ENCODE measurements at places on chromosomes 6 and 20.

- DNase-seq: no peak
These were observed 28.8 kb downstream of the SNAP25 start for GRCh38 chr20:10247440-10247839.

GRCh38 chr6:157194643-157195042, 128.7 kb downstream of the TMEM242 start:
- DNase-seq: no peak

DNA sequence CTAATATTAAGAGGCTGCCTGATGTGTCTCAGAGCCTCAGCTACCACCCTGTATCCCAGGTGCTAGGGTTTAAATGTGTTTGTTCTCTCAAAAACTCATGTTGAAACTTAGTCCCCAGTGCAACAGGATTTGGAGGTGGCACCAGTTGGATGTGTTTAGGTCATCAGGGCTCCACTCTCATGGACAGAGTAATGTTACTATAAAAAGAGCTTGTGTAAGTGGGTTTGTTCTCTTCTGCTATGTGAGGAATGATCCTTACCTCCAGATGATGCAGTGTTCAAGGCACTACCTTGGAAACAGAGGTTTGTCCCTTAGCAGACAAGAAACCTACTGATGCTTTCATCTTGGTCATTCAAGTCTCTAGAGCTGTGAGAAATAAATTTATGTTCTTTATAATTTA, 164.9 kb upstream of the EPHA7 start:
- DNase-seq: no peak

DNA sequence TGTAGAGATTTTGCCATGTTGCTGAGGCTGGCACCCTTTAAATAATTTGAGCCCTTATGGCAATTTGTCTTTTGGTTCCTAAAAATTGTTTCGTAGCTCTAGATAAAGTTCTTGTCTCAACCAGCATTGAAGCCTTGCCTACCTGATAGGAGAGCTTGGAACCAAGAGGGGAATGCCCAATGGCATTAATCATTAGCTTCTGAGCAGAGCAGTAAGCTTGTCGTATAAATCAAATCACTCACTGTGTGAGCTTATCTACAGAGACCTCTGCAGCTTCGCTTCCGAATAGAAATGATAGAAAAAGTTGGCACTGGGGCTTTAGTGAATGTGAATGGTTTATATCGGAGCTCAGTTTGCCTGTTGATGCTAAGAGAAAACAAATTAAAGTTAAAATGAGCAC, 10.7 kb downstream of the ANKRD6 start:
- no peak for DNase-seq

GRCh38 chr20:63428906-63429575, 43.4 kb downstream of the KCNQ2 start:
- DNase-seq: no peak

- DNase-seq: peak; percentile 95
These were observed at the start of the genes ESF1 and NDUFAF5 for GRCh38 chr20:13784893-13785715. Gene ESF1, minus strand, starts transcription at chr20:13784919. Its CDS starts 1,779 bp downstream, at chr20:13783140. Gene NDUFAF5, plus strand, starts transcription at chr20:13785028. Its CDS starts 41 bp downstream, at chr20:13785069.

GRCh38 chr20:6401893-6402557, 279.2 kb upstream of the FERMT1 start:
- DNase-seq: no peak

- no peak for DNase-seq
These were observed 35.4 kb upstream of the RCAN2 start for GRCh38 chr6:46526607-46527006.

GRCh38 chr20:42274986-42275385, 656.8 kb upstream of the CHD6 start:
- no peak for DNase-seq

- DNase-seq: peak; percentile 12
These were observed 73.9 kb downstream of the AHI1 start for GRCh38 chr6:135423649-135424128.

GRCh38 chr6:169452117-169452868, 198.6 kb upstream of the THBS2 start:
- DNase-seq: peak; percentile 35

- peak; percentile 42 for DNase-seq
These were observed 10.8 kb upstream of the RNF24 start for GRCh38 chr20:4026093-4026601.

DNA sequence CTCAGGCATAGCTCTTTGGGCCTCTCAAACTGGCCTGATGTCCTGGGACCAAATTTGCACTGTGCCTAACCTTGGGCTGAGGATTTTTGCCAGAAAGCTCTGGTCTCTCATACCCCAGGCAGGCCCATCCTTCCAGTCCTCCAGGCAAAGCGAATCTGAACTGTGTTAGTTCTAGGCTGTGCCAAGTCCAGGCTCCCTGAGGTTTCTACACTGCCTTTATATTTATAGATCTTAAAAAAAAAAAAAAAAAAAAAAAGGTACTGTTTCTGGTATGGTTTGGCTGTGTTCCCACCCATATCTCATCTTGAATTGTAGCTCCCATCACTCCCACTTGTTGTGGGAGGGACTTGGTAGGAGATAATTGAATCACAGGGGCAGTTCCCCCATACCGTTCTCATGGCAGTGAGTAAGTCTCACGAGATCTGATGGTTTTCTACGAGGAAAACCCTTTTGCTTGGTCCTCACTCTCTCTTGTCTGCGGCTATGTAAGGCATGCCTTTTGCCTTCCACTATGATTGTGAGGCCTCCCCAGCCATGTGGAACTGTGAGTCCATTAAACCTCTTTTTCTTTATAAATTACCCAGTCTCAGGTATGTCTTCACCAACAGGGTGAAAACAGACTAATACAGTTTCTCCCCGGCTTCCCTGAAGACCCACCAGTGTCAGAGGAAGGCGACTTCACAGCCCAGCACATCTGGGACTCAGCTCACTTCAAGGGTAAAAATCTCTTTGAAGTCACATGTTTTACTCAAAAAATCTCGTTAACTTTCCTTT, 39.0 kb upstream of the TBXT start:
- no peak for DNase-seq

DNA sequence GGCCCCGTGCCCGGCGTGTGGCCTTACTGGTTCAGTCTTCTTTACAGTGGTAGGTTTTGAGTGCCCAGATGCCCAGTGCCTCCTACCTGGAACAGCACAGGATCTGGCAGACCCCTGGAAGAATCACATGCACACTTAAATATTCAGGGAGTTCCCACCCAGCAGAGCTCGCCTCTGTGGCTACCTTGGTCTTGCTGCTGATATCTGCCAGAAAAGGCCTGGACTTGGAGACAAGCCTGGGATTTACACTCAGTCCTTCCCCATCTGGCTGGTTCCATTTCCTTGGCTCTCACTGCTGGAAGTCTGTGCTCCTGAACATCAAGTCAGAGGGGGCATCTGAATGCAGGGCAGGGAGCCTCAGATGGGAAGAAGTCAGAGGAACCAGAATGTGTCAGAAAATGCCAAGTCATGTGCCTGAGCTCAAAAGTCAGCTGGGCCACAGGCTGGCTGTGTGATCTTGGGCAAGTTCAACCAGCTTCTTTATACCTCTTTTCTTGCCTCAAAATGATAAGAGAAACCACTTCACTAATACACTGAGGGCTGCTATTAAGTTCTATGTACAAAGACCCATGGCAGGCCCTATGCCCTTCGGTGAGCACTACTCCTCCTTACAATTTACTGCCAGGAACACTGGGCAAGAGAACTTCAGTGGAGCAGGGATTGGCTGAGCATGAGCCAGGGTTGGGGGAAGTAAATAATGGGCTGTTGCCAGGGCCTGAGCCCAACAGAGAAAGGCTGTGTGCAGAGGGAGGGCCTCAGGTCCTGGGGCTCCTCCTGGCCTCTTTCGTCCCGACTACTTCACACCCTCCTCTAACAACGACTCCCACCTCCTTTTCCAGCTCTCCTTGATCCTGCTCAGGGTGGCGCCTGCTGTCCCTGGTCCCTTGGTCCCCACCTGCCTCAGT, 158.1 kb upstream of the PROKR2 start:
- DNase-seq: no peak

DNA sequence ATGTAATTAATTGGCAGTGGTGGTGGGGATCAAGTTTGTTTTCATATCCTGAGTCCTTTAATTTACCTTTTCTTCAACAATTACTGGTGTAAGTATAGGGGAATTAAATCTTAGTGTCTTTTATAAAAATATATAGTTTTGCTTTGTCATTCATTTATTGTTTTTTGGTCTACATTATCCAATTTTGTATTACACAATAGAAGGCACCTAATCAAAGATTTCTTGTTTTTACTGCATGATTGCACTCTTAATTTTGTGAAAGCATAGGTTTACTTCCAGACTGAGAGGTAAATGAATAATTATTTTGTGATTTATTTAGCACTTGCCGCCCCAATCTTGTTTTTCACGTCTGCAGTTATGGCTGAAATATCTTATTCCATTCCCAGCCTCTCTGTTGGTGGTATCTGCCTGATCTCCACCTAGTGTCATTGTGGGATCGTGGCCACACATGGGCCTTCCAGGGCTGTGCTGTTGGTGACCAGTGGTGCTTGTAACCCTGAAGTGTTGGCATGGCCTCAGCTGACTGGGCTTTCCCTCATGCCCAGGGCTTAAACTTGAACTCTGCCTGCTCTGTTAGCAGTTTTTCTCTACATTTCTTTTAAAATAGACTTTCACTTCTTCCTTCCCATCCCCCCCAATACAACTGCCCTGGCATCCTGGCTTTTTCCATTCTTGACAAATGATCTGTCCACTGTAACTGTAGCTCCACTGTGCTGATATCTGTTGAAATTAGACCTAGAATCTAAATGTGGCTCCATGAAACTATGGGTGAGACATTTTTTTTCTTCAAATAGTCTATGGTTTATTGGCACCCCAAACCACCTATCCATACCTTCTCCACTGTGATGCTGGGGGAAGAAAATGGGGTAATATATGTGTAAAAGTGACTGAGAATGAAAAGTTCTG, 24.8 kb downstream of the E2F3 start:
- no peak for DNase-seq

GRCh38 chr20:50049442-50050026, 63.4 kb downstream of the UBE2V1 start:
- no peak for DNase-seq

DNA sequence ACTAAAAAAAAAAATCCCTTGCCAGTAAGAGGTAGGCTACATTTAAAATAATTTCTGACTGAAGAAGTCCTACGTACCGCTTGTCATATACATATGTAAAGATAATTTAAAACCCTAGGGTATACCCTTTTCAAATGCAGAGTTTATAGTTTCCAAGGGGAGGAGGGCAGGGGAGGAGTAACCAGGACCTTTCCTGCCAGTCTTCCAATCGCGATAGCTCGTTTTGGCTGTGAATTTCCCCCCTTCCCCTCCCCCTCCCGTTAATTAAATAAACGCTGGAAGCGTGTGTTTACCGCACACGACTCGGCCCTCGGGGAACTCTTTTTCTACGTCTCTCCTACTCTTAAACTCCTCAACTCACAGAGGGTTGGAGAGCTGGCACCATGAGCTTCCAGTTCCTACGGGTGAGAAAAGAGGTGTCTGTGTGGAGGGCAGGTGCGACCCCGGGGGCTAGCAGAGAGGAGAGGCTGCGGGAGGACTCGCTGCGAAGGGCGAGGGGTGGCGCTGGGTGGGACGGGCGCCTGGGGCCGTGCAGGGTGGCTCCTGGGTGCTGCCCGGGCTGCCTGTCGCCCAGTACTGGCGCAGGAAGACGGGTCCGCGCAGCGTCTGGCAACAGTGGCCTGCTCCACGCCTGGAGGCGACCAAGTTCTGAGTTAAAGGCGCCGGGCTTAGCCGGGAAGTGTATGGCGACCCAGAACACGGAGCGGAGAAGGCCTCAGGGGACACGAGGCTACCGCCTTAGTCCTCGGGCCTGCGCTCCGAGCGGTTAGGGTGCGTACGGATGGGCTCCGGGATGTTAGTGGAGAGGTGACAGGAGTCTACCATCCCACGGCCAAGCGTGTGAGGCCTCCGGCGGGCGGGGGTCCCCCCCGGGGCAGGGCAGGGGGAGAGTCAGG, 4.1 kb upstream of the TFAP2C start:
- DNase-seq: no peak

- no peak for DNase-seq
These were observed 171.3 kb downstream of the CD83 start for GRCh38 chr6:14288910-14289309.

- no peak for DNase-seq
These were observed 714.1 kb downstream of the CBLN4 start for GRCh38 chr20:55291261-55291660.

DNA sequence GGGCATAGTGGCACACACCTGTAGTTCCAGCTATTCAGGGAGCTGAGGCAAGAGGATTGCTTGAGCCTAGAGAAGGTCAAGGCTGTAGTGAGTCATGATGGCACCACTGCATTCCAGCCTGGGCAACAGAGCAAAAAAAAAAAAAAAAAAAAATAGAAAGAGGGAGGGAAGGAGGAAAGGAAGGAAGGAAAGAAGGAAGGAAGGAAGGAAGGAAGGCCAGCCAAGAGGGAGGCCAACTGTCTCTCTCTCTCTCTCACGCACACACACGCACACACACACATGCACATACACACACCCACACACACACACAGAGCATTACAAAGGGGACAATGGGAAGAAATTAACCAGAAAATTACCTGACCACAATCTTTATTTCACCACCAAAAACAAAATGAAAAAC, 50.6 kb upstream of the COL9A1 start:
- no peak for DNase-seq

- no peak for DNase-seq
These were observed 87.0 kb downstream of the FHL5 start for GRCh38 chr6:96649926-96650325.

DNA sequence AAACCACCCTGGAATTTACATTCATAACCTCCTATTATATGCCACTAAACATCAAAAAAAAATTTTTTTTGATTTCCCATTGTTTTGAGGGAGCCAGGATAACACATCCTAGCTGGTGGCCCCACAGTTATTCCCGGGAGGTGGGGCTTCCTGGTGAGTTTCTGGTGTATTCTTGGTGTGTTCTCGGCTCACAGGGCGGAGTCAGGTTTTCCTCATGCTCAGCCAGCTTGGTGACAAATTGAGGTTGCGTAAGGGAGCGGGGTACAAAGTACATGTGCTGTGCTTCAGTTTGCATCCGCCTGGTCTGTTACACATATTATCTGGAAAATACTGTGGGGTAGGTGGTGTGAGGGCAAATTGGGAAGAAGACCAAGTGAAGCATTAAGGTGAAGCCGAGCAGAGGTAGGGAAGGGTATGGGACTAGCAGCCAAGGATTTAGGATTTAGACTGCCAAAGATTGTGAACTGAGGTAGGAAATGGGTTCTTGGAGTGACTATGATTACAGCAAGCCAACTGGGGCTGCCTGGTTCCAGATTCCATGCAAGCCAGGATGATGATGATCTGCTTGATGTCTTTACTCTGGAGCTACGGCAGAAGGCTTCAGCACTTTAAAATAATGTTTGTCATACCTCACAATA, 46.2 kb upstream of the EEF1A1 start:
- no peak for DNase-seq

DNA sequence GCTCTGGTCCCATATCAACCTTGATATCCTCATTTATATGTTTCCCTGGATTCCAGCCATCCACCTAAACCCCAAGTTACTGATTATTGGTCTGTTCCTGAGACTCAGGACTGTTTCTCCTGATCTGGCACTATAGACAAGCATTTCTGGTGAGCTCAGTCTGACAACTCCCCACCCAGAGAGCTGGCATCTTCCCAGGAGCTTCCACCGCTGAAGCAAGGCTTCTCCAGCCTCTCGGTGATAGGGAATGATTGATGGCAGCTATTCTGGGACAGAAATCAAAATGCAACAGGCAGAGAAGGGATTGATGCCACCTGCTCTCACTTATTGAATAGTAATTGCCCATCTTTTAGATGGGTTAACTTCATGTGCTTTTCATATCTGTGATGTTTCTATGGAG, 169.7 kb upstream of the GGTLC1 start:
- no peak for DNase-seq

GRCh38 chr6:142809947-142810346, 135.0 kb downstream of the HIVEP2 start:
- DNase-seq: no peak

GRCh38 chr6:32825966-32826365, 9.2 kb upstream of the HLA-DOB start:
- DNase-seq: no peak
